T-helper 2 cell treated with Interferon-gamma antibody and Interleukin-4, amounts not matched to agents 5 μg/mL and 100 μg/mL, for 36 hours (primary cell): ENCODE measurements at places on chromosomes 2 and 18.

GRCh38 chr2:67948506-67948905 lies 114.3 kb downstream of the C1D start:
- DNase-seq, result no peak

- no peak for DNase-seq
These were observed 815 bp downstream of the CEBPZ start for GRCh38 chr2:37230581-37230980.

DNA sequence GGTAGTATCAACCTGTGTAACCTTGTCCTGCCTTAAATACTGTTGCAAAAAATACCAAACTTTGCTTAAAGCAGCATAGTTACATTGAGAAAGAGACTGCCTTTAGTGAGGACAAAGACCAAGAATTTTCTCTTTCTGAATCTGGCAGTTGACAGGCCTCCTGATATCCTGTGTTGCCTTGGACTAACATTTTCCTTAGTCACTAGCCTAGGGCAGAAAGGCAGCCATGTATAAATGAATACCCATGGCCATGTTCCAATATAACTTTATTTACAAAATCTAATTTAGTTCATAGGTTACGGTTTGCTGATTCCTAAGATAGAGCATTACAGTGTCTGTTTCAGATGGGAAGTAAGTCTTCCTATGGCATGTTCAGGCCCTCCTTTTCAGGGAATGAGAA lies 895.4 kb downstream of the CNTNAP5 start:
- no peak for DNase-seq

DNA sequence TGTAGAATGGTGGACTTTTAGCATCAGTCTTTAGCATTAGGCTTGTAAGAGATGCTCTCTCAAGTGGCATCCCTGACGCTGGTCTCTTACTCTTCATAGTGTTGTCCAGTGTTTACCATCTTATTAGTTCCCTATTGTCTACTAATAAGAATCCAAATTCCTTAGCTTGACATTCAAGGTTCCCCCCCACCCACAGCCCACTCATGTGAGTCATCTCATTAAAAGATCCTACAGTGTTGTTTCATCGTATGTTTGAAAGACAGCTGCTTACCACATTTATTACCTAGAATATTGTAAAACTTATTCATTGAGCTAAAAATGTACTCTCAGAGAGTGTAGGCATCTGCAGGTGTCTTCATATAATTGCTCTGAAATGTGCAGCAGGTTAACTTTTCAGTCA lies 28.5 kb downstream of the EIF5B start:
- no peak for DNase-seq

DNA sequence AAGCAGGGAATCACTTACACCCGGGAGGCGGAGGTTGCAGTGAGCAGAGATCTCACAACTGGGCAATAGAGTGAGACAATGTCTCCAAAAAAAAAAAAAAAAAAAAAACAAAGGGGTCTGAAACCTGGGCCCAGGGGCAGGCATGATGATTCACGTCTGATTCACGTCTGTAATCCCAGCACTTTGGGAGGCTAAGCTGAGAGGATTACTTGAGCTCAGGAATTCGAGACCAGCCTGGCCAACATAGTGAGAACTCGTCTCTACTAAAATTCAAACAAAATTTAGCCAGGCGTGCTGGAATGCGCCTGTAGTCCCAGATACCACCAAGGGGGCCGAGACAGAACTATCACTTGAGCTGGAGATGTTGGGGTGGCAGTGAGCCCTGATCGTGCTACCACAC lies 30.3 kb downstream of the TEX44 start:
- DNase-seq, result no peak

DNA sequence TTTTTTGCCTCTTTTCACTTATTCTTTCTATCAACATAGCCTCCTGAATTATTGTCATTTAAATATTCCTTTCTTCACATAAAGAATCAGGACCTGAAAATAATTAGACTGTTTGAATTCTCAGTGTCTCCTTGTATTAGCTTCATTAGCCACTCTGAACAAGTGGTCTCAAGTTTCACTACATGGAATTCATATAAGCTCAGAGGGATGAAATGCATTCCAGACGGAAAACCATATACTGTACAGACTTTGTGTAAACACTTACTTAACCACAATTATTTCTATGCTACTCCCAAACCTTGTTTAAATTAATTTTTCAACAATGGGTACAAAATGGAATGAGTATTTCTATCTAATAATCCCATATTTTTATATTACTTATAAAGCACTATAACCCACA lies 53.4 kb downstream of the CHN1 start:
- DNase-seq, result no peak

DNA sequence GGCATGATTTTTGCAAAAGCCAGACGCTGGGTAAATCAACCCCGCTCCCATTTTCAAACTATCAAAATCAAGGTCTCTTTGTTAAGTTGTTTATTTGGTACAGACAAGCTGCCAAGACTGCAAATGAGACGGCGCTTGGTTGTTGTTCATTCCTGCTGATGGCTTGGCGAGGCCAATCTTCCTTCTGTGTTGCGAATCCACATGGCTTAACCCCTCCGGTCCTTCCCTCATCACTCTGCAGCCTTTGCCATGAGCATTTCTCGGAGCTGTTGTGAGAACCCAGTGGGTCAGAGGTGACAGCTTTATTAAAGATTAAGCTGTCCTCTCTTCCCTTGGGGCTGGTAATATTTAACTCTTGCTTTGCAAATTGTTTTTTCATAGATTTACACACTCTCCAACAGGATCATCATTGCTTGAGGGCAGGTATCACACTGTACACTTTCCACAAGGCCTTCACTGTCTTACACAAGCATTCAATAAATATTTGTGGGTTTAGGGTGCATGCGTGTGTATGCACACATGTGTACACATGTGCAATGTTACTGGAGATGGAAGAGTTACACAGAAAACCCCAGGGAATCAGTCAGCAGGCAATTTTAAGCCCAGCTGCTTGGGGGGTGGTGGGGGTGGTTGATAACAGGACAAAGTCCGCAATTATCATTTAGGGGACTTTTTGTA lies 27.8 kb upstream of the KCNF1 start:
- no peak for DNase-seq

- no peak for DNase-seq
These were observed 1.5 kb downstream of the SLC39A10 start for GRCh38 chr2:195658541-195658890.

- no peak for DNase-seq
These were observed 70.2 kb downstream of the LRRC30 start for GRCh38 chr18:7301094-7301493.

GRCh38 chr2:71629273-71629672 lies 175.9 kb downstream of the DYSF start:
- DNase-seq, result no peak

DNA sequence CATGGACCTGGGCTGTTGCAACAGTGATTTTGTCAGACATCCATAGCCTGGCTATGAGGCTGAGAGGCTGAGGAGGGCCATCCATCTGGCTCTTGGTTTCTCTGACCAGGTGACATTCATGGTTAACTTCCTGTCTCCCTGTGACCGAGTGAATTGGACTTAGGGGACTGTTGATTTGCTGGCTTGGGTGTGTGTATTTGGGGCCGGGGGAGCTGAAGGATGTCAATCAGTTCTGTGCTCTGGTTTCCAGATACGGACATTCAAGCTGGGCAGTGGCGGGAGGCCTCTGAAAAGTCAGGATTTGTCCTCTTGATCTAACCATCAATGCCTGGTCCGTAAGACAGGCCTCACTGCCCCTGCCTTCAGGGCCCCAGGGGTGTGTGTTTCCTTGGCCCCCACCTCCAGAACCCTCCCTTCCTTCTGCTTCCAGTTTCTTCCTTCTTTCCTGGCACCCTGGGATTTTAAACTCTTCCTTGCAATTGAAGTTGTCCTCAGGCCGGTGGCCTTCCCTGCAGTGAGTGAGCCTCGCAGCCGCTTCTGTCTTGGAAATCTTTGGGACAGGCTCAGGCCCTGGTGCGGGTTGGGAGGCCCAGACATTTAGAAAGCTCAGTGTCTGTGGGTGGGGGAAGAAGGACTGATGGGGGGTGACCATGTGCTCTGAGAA lies 54.7 kb upstream of the HAAO start:
- DNase-seq, result no peak

- DNase-seq, result no peak
These were observed 17.3 kb downstream of the EN1 start for GRCh38 chr2:118830118-118830517.

- DNase-seq, result no peak
These were observed 147.6 kb upstream of the COPS8 start for GRCh38 chr2:236938126-236938525.

DNA sequence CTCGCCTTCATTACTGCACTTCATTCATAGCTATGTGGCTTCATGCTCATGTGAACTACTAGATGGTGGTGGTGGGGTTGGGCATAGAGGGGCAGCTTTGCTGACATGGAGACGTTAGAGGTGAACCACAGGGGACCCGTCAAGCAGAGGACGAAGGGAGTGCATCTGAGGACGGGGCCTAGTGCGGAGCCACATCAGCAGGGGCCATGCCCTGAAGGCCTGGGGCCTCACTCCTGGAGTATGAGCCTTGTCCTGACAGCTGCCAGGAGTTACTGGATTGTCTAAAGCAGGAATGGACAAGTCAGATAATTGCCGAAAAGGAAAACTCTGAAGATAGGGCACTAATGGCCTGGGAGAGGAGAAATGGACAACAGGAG lies 36.4 kb downstream of the KCNF1 start:
- no peak for DNase-seq

DNA sequence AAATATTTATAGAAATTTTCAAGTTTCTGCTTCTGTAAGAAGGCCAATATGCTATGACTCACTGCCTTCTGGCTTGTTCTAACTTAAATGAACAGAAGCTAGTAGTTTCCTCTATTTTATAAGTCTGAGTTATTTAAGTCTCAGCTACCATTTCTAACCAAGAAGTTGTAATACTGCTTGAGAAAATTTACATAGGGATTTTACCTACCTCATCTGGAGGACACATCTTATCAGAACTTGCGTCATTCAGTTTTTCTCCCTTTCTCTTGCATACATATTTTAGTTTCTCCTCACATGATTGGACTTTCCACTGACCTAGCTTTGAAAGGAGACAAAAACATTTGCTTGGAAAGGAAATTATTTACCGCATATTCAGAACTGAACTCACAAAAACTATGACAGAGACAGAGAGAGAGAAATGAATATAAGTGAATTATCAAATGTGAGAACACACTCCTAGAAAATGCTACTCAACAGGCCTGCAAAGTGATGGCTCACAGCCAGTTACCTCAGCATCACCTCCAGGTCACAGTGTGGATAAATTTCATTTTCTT lies 81.1 kb upstream of the CD302 start:
- peak; percentile 41 for DNase-seq

GRCh38 chr2:143433251-143433650 lies 304.0 kb downstream of the ARHGAP15 start:
- no peak for DNase-seq

- DNase-seq, result no peak
These were observed 118.4 kb downstream of the ZNF407 start for GRCh38 chr18:74715865-74716712.
